ENCODE measurements at places on chromosomes 11 and 22.

DNA sequence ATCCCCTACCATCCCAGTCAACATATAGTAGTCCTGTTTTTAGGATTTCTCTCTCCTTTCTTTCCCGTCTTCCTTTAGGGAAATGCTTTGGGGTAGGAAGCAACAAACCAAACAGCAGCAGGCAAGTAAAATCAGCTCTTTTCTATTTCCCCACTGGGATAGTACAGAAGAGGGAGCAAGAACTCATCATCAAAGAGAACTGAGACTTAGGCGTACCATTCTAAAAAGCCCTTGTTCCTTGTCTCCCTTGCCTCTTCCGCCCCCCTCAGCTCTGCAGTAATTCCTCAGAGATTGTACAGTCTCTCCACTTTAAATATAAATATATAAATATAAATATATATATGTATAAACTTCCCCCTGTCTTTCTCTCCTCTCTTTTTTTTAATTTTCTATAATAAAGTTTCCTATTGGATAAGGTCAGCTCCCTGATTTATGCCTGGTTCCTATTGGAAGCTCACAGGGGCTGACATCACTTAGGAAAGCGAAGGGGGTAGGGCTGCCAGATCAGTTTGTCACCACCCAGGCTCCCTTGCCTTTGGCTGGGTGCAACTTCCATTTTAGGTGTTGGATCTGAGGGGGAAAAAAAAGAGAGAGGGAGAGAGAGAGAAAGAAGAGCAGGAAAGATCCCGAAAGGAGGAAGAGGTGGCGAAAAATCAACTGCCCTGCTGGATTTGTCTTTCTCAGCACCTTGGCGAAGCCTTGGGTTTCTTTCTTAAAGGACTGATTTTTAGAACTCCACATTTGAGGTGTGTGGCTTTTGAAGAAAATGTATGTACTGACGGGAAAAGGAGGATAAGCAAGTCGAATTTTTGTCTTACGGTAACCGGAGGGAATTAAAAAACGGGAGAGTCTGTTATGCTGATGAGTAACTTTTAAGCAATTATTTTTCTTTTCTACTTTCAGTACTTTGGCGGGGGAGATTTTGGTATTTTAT lies at the start of gene CTNND1:
Gene CTNND1, plus strand, starts transcription at position 502 of the 934 bp plus-strand sequence. CDS start 29,677 bp downstream, outside the sequence.
- DNase-seq: peak; percentile 96

DNA sequence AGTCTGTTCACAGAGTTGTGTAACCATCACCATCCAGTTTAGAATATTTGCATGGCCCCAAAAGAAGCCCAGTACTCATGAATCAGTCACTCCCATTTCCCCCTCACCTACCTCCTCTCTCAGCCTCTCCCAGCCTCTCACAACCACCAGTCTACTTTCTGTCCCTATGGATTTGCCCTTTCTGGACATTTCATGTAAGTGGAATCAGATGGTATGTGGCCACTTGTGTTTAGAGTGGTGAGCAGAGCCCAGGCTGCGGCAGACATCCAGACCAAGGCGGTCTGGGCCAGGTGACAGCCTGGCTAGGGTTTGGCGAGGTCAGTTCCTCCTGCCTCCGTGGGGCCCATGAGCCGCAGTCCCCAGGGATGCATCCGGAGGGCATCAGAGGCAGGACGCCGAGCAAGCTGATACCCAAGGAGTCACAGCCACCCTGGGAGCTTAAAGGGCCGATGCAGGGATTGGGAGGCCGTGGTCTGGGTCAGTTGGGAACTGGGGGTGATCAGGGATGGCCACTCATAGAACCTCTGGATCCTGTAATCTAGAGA lies 53.3 kb upstream of the CLDN5 start:
- no peak for DNase-seq

- no peak for DNase-seq
Observed at GRCh38 chr22:43164636-43165035, 13.3 kb downstream of the TSPO start.

DNA sequence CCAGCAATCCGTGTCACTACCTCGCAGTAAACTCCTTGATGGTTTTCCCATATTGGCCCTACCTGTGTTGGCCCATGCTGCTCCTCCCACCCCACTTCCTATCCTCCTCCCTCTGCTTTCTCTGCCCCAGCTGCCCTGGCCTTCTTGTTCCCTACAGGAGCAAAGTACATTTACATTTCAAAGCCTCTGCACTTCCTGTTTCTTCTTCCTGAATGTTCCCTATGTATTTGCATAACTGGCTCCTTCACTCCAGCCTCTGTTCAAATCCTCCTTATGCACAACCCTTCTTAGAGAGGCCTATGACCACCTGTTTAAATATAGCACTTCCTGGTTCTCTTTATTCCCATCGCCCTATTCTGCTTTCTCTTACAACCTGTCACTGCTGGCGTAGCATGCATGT lies 62.2 kb downstream of the PARVA start:
- no peak for DNase-seq

- peak; percentile 71 for DNase-seq
Observed at GRCh38 chr11:35617687-35618496, at the start of gene FJX1. Gene FJX1, plus strand, starts transcription at chr11:35618460. Its CDS starts 177 bp downstream, at chr11:35618637.

DNA sequence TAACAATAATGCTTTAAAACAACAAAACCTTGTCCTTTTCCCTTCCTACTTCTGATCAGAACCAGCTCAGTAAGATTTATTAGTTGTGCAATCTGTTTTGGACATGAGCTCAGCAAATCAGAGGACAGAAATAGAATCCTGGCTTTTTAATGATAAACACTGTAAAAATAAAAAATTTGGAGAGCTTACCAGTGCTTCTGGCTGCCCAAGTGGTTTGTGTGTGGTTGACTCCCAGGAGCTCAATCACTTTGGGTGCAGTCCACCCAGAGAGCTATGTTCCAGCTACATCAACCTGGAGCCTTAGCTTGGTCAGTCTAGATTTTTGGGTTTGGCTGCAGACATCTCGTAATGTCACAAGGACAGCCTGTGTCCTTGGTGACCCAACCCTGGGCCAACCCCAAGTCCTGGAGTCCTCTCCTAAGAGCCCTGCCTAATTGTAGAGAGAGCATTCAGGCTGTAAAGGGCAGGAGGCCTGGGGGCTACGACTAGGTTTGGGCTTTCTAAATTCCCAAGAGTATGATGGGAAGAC lies 28.5 kb downstream of the CD44 start:
- DNase-seq: no peak

- no peak for DNase-seq
Observed at GRCh38 chr22:37410174-37411055, 16.9 kb downstream of the ELFN2 start.

DNA sequence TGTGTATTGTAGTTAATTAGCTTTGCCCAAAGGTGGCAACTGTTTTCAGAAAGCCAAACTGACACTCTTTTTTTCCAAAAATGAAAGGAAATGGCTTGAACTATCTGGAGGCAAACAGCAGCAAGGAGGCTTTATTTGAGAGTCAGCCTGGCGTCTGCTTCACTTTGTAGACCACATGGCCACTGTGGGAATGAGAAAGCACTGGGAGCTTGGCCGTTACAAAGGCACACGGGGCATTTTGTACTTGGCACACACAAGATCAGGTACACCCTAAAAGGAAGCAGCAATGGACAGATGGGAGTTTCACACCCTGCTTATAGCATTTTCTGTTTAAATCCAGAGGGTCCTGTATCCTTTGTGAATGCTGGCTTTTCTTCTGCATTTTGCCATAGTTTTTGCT lies 126.3 kb downstream of the MPPED2 start:
- DNase-seq: no peak

- no peak for DNase-seq
Observed at GRCh38 chr22:44390613-44390970, 77.8 kb upstream of the SHISAL1 start.

GRCh38 chr11:13850231-13851005 lies 112.1 kb upstream of the SPON1 start:
- DNase-seq: no peak

DNA sequence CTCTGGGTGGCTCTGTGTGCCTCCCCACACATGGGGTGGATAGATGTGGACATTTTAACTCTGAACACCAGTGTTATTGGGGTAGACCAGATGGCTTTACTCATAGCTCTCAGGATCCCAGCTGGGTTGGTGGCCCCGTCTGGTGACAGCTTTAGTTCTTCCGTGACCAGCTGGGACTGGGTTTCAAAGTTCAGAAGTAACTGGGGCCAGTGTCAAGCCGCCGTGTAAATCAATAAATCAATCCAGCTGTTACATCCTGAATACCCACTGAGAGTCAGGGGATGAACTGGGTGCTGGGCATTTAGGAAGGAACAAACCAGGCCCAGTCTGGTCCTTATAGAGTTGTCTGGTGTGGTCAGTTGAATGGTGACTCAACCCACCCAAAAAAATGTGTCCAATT lies 269.4 kb downstream of the CTTN start:
- DNase-seq: no peak

DNA sequence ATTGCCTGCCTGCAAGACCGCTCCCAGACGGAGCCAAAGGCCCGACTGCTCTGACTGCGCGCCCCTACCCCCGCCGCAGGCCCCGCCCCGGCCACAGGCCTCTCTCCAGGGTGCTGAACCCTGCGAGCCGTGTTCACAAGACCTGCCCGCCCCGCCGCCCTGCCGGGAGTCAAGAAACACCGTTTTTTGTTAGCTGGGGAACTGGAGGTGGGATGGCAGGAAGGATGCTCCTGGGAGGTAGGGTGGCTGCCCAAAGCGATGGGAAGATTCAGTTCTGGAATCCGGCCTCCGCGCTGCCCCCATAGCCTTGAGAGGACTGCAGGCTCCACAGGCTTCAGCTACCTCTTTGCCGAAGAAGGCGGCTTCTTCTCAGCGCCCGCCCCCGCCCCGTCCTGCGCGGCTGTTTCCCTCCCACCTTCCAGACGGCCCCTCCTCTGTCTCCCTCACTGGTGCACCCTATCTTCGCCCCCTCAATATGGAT lies 2.7 kb upstream of the PDE2A start:
- DNase-seq: no peak
